ENCODE measurements at places on chromosomes 6 and 20.

- DNase-seq: no peak
These were observed 17.2 kb downstream of the STK35 start for GRCh38 chr20:2118783-2119182.

DNA sequence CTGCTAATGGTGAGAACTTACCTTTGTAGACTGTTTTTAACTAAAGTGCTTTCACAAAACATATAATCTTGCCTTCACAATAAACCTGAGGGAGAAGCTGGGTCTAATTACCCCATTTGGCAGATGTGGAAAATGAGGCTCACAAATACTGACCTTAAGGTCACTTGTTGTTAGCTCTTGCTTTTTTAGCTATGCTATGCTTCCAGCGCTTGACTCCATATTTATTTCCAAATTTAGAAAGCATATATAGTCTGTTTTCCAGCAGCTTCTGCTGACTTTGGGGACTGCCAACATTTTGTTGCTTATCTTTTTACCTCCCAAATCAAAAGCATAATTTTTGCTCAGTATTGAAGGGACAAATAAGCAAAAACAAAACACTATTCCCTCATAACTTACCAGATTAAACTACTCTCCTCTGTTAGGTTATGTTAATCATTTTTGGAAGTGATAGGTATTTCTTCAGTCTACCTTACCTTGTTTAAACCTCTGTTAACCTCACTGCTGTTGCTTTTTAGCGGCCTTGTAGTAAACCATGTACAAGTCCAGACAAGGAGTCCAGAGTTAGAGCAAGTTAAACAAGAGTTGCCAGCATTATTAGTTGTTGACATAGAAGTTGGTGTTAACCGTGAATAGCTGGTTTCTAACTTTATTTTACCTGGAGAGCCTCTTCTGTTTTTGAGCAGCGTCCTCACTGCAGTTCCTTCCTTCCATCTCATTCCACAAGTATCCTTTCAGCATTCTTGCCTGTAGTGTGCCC lies 4.9 kb upstream of the BTBD3 start:
- DNase-seq: no peak

- peak; percentile 65 for DNase-seq
These were observed 109.9 kb downstream of the NOL4L start for GRCh38 chr20:32474967-32475811.

- peak; percentile 10 for DNase-seq
These were observed 358.6 kb downstream of the BTBD9 start for GRCh38 chr6:38281126-38281525.

- no peak for DNase-seq
These were observed 73.8 kb downstream of the LRRC1 start for GRCh38 chr6:53868626-53869025.

- no peak for DNase-seq
These were observed 88.6 kb downstream of the OPRM1 start for GRCh38 chr6:154127657-154128056.

- DNase-seq: no peak
These were observed 31.7 kb downstream of the MAP3K4 start for GRCh38 chr6:161023316-161023715.

- DNase-seq: no peak
These were observed 101.0 kb upstream of the HDGFL1 start for GRCh38 chr6:22468256-22468965.

- no peak for DNase-seq
These were observed 85.0 kb downstream of the FNDC1 start for GRCh38 chr6:159254186-159254585.

All from inflammatory macrophage treated with lipopolysaccharide for 1 hour (primary cell).